Testis (tissue), 5 donors: ENCODE measurements at places on chromosomes 3 and 15.

GRCh38 chr3:136414476-136414875 is 164.3 kb downstream of the PCCB start:
- no peak for DNase-seq

GRCh38 chr15:60546744-60547143 is 67.8 kb upstream of the ICE2 start:
- no peak for DNase-seq

DNA sequence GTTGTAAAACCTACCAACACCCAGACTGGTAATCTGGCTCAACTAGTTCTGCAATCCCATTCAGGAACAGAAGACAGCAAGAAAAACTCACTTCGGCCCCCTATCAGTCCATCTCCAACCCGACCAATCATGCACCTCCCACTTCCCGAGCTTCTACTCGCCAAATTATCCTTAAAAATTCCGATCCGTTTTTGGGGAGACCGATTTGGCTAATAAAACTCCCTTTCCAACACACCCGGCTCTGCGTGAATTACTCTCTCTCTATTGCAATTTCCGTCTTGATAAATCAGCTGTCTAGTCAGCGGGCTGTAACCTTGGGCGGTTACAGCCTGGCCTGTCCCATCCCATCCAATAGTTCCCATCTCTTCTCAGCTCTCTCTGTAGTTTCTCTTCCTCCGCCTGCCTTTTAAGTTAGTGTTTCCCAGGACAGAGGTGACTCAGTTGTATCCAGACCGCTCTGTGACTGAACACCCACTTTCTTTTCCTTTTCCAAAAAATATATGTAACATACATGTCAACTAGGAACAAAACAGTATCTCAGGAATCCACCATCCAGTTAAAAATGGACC is 780 bp upstream of the ACAD9 start:
- peak; percentile 38 for DNase-seq

GRCh38 chr15:87293031-87293430 is 963.5 kb downstream of the NTRK3 start:
- no peak for DNase-seq

DNA sequence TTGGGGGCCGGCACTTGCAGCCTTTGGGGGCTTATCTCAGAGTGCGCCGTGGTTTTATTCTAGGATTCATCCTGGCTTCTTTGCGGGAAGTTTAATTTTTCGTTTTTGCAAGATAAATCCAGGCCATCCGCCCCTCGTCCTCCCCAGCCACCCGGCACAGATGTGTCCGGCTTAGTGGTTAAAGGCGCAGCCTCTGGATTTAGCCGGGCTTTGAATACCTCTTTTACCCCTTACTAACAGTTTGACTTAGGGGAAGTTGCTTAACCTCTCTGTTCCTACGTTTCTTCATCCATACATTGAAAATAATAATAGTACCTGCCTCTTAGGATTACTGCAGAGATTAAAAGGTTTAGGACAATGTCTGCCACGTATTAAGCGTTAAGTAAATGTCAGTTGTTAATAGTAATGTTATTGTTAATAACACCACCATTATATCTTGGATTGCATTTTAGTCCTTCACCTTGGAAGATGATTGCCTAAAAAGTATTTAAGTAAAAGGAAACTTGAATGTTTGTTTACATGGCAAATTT is 714 bp downstream of the ECT2 start:
- DNase-seq = peak; percentile 22

GRCh38 chr15:98730860-98731711 is 82.7 kb downstream of the IGF1R start:
- DNase-seq = no peak

GRCh38 chr3:122560680-122561079 is 3.4 kb downstream of the PARP9 start:
- peak; percentile 34 for DNase-seq

DNA sequence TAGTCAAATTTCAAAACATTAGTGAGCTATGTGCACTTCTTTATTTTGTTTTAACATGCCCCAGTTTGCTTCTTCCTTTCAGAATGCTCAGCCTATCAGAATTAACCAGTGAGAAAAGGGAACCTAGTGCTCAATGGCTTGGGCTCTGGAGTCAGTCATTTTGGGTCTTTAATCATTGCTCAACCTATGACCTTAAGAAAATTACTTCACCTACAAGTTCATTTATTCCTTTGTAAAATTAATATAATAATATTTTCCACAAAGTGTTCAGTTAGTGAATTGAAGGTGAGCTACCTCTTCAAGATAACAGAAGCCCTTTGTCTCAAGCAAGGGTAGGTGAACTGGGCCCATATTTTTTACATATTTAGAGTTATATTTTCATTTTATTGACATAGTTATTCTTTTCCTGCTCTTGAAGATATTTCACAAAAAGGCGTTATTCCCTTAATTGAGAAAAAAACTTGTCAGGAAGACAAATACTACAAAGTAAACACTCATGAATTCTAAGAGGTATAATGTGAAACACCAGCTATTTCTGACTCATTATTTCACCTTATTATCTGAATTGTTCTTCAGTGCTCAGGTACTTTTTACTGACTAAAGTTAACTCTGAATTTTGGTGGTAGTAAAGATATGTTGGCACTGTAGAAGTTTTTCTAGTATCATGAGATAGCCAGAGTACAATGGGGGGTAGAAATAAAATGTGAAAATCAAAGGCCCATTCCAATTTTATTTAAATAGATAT is 415.5 kb downstream of the NAALADL2 start:
- no peak for DNase-seq

GRCh38 chr15:79418693-79419279 is 13.3 kb upstream of the MINAR1 start:
- no peak for DNase-seq

DNA sequence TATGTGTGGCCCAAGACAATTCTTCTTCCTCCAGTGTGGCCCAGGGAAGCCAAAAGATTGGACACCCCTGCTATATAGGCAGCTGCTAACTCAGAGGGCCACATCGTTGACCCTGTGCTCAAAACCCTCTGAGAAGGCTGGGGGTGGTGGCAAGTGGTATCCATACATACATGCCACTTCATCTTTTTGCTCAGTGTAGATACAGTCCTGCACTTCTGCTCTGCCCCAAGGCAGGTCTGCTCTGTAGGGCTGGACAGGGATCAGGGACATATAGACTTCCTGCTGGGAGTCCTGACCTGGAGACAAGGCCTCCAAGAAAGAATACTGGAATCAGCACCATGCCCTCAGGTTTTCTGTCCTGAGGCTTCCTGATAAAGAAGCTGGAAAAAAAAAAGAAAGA is 4.5 kb upstream of the HCN4 start:
- DNase-seq = no peak

DNA sequence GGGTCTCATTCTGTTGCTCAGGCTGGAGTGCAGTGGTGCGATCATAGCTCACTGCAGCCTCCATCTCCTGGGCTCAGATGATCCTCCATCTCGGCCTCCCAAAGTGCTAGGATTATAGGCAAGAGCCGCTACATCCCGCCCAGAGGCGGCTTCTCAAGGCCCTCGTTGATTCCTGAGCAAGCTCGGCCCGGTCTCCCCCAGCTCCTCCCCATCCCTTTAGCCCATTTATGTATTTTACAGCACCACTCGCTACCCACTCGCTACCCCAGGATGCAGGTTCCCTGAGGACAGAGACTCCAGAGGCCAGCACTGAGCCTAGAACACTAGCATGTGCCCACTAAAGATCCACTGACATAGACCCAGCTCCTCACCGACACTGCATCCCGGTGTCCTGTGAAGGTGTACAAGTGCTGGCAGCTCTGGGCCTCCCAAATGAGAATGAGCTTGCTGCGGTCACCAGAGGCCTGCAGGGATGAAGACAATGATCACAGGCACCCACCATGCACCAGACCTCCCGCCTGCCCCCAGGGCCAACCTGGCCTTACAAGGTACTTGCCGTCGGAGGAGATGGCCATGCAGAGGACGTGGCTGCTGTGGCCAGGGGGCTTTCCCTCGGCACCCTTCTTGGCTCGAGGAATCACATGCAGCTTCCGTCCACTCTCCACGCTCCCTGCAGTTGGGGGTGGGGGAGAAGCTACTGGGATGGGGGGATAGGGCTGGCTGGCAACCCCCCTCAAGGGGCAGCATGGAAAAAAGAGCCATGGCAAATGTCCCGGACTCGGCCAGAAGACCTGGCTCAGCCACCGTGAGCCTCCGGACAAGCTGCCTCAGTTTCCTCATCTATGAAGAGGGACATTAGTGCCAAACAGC is 5.6 kb downstream of the RRP9 start:
- peak; percentile 4 for DNase-seq

- no peak for DNase-seq
These were observed 7.5 kb downstream of the SRGAP3 start for GRCh38 chr3:9241956-9242355.

- no peak for DNase-seq
These were observed 14.0 kb upstream of the TOPBP1 start for GRCh38 chr3:133675631-133676335.

GRCh38 chr15:76195506-76196268 is 115.6 kb downstream of the ETFA start:
- no peak for DNase-seq

DNA sequence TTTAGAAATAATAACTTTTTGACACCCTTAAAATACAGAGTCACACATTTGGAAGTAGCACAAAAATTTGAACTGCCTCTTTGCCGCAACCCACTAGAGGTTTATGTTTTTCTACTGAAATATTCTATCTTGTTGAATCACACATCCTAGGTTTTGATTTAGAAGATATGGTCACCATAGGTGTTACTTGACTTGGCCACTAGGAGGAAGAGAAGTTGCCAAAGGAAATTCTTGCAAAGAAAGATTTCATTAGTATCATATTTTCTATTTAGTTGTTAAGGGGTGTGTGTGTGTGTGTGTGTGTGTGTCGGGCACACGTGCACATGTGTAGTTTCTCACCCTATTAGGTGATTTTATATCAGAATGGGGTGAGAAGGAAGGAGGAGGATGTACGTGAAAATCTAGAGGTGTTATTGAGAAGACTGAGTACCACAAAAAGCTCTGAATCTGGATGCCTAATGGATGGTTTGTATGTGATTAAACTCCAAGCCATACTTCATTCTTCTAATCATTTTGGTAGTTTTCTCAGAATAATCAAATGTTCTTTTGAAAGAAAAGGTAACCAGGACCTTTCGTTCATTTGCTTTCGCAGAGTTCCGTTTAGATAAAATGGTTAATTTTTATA is 31.5 kb downstream of the ZFAND6 start:
- DNase-seq = no peak

GRCh38 chr3:100333970-100334487 is 528 bp upstream of the NIT2 start:
- peak; percentile 17 for DNase-seq

DNA sequence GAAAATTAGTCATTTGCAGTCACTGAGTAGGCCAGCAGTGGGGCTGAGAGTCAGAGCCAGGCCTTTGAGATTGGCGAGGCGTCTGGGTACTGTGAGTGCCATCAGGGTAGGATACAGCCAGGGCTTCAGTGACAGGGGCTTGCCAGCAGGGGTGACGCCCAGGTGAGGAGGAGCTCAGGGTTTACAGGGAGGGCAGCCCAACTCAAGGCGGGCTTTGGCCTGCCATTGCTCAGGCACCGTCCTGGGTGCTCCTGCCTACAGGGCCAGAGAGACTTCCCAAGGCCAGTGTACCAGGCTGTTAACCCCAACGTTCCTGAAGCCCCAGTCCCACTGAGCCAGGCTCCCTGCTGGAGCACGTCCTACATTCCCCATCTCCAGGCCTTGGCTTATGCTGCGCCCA is 152.0 kb downstream of the FBLN2 start:
- DNase-seq = no peak

GRCh38 chr3:10674578-10674977 is 141.4 kb upstream of the SLC6A11 start:
- no peak for DNase-seq

GRCh38 chr15:90489514-90489913 is 40.2 kb upstream of the CRTC3 start:
- no peak for DNase-seq

DNA sequence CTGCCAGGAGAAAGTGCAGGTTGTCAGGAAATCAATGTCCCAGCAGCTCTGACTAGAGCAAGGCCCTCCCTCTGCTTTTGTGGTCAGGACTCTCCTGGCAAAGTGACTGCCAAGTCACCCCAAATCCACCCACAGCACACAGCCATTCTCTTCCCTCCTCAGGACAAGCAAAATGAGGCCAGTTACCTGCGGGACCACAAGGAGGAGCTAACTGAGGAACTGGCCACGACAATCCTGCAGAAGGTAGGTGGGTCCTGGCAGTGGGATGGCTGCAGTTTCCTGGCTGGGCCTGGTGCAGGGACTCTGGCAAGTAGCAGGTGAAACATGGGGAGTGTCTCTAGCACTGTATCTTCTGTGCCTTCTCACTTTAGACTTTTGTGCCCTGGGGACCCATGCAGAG is 142.5 kb upstream of the EIF1B start:
- DNase-seq = no peak

DNA sequence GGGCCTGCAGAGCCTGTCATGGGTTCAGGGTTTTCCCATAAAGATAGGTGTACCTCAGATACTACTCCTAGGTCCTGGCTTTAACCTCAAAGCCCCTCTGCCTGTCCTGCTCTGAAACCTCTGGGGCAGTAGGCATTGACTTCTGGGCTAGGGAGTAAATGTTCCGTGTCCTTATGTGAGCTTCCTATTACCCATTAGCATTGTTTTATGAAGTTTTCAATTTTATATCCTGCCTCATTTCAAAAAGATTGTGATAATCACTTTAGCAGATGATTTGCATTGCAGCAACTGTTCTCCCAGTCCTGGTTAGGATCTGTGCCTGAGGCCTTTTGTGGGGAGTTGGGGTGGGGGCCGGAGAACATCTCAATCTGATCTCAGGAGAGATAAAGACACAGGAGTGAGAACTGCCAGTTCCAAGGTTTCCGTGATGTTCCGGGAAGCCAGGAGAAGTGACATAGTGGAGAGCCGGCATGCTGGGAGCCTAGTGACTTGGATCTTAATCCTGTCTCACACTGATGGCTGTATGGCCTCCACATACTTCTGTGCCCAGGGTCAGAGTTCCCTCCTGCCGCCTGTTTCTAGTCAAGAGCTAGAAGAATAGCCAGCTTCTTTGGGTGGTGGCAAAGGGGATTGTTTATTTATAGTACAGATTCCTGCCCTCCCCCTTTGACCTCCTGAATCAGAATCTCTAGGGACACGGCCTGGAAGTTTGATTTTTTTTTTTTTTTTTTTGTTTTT is 10.6 kb downstream of the TPM1 start:
- peak; percentile 65 for DNase-seq

DNA sequence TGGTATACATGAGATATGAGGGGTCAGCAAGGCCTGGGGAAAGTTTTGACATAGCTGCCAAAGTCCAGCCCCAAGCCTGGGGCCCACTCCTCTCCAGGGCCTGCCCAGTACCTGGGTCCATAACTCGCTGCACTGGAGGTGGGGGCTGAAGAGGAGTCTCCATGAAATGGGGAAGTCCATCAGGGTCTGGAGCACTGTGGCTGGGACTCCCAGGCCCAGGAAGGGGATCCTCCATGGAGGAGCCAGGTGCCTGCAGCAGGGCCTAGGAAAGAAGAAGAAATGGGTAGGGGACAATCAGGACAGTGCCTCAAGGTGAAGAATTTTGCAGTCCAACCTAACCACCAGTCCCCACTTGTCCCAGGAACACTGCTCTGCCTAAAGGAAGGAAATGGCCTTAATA is 8.2 kb downstream of the GORASP1 start:
- no peak for DNase-seq

- peak; percentile 26 for DNase-seq
These were observed 42.9 kb downstream of the TBC1D2B start for GRCh38 chr15:78034495-78035191.

- DNase-seq = no peak
These were observed 171.6 kb downstream of the PTPRG start for GRCh38 chr3:61733000-61733399.
